ENCODE measurements at places on chromosomes 2 and 18. TPM values are rescaled to one million over a fixed set of nuclear protein-coding genes. Genes with fewer than 3 reads are reported as not detected.

GRCh38 chr2:122988395-122989221 lies 1036.5 kb upstream of the CNTNAP5 start:
- DNase-seq = no peak

DNA sequence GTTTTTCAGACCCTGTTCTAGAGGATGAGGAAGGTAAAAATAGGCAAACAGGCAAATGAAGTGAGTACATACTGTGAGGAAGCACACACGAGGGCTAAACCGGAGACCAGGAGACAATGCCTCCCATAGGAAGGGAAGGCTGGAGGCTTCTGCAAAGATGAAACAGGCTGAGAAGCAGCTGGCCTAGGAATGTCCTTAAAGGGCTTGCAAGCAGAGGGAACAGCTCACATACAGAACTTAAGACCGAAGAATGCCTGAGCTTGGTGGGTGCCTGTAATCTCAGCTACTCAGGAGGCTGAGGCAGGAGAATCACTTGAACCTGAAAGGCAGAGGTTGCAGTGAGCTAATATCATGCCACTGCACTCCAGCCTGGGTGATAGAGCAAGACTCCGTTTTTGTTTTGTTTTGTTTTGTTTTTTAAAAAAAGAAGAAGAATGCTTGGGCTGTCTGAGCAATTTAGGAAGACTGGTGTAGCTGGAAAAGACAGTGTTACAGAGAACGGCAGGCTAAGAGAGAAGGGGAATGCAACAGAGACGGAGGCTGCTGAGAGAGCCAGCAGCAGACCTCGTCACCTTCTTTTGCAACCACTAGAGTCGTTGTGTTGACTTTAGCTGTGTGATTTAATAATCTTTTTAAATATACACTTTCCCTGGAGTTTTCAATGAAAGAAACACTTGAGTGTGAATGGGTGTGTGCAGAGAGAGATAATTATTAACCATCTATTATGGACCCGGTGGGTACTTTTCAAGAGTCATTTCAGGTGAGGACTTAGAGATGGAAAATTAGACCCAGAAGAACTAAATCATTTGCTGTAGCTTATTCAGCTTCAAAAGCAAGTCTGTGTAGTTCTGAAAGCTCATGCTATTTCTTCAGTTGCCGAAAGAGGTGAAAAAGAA lies 232.8 kb downstream of the GALR1 start:
- DNase-seq = no peak

GRCh38 chr18:58186258-58186948 lies 142.4 kb downstream of the NEDD4L start:
- DNase-seq = no peak

DNA sequence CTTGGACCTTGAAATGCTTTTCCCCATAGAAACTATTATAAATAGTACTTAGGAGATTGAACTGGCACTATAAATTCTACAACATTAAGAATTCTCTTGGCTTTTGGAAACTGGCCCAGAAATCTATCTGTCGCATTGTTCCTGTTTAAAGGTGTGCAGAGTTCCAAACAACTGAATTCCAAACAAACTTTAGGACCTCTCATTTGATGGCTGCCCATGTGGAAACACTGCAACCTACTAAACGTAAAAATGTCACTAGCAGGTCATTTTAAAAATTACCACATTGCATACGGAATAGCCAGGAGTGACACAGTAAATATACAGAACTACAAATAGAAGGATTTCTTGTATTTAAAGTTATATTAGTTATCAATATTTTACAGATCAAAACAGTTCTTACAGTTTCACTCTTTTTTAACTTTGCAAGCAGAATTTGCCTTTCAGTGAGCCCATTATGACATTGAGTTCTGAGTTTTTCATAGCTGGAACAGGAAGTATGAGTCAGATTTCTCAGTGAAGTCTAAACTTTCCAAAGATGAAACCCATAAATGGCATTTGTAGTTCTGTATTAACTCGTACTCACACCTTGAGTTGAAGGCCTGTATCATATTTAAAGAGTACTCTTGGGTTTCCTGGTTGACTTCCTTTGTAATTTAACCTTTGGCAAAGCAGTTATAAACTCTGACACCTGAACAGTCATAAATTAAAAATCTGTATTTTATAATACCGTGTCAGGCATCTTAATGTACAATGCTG lies 142.3 kb upstream of the BOD1L2 start:
- DNase-seq = no peak

Gene MMADHC
- polyA plus RNA-seq = 80.0 TPM

DNA sequence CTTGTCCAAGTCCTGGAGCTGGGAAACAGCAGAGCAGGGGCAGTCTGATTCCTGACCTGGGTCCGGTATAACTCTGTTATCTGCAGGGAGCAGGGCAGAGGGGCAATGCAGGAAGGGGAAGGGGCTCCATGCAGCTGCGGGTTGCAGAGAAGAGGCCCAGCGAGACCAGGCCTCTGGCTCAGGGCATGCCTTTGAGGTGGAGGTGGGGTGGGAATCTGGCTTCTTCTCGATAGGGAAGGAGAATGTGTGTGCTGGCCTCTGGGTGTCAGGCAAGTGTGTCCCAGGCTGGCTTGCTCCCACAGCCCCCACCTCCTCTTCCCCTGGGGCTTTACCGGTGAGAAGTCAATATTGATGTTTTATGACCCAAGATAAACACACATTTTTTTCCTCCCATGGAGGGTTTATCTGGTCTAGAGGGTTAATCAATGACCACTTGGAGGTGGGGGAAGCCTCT lies 187.1 kb upstream of the HAAO start:
- DNase-seq = no peak

Gene C2orf15
- 0.68 TPM for polyA plus RNA-seq

DNA sequence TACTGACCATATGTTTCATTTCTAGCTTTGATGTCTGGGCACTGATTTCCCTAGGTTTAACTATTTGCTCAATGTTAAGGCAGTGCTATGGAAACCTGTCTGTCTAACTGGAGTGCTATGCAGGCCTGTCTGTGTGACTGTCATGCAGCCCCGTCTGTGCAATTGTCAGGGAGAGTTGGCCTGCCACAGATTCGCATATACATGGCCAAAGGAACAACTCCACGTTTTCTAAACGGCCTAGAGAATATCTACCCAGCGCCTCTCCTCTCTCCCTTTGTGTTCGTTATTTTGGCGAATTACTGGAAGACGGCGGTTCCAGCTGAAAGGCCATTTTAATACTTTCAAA lies 59.6 kb upstream of the PSME4 start:
- DNase-seq = no peak

GRCh38 chr18:57698571-57699276 lies 77.1 kb upstream of the NARS1 start:
- no peak for DNase-seq
